ENCODE measurements at places on chromosomes 4 and X. TPM values are rescaled to one million over a fixed set of nuclear protein-coding genes. Genes with fewer than 3 reads are reported as not detected.

DNA sequence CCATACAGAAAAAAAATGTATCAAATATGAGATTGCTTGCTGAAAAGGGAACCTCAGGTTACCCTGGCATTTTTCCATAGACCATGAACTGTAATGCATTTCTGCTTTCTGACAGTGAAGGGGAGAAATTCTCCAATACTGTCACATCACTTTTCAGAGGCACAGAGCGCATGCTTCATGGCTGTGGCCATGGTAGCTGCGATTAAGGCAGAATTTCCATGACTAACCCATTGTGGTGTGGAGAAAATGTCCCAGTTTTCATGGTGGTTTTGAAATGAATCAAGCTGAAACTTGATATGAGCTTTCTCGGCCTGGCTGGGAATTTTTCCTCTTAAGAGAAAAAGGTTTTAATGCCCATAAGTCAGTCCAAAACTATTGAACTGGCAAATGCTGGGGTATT lies 39.5 kb upstream of the MAP3K15 start:
- DNase-seq = peak; percentile 72

- DNase-seq = peak; percentile 89
These were observed 8.1 kb upstream of the SMS start for GRCh38 chrX:21932292-21933002.

- DNase-seq = no peak
These were observed 41.7 kb downstream of the SEPTIN11 start for GRCh38 chr4:76991161-76991660.

GRCh38 chr4:124035364-124036041 lies 638.9 kb downstream of the SPRY1 start:
- no peak for DNase-seq

DNA sequence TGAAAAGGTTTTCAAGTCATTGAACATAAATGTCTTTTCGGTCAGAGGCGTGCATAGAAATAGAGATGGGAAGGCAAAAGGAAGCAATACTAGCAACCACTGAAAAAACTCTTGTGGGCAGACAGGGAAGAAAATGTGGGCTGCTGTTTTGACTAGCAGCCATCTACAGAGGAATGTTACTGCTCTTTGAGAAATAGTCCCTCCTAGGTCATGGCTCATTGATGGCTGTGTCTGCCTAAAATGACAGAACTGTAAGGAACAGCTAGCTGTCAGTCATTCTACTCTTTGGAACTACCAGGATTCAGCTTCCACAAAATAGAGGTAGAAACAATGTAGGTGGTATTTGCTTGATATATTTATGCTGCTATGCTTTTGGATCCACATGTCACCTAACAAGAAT lies 26.9 kb upstream of the TMPRSS11B start:
- DNase-seq = no peak

DNA sequence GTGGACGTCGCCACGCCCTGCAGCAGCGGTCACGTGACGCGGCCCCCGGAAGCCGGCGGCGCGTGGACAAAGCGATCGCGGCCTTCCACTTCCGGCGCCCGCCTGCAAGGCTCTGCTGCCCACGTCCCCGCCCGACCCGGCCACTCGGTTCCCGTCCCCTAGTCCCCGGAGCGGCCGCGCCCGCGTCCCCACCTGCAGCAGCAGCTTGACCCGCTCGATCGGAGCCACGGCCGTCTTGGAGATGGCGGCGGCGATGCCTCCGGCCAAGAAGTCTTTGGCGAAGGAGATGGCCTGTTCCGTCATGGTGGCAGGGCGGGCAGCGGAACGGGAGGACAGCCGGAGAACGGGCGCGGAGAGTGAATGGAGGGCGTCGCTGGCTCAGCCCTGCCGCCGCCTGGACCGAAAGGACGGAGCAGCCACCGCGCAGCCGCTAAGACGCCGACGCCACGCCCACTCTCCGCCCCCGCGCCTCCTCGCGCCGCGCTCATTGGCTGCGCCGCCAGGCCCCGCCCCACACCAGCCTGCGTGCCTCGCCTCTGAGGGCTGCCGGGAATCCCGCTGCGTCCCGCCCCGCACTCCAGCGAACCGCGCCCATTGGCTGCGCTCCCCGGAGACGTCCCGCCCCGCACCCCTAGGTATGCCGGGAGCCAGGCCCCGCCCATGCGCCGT lies at the start of gene SLC25A6:
SLC25A6 (minus strand) TSS at position 407 of the 669 bp plus-strand sequence; CDS start at position 303, 104 bp downstream.
- peak; percentile 88 for DNase-seq

- no peak for DNase-seq
These were observed 197.8 kb downstream of the MAB21L2 start for GRCh38 chr4:150779707-150780106.

DNA sequence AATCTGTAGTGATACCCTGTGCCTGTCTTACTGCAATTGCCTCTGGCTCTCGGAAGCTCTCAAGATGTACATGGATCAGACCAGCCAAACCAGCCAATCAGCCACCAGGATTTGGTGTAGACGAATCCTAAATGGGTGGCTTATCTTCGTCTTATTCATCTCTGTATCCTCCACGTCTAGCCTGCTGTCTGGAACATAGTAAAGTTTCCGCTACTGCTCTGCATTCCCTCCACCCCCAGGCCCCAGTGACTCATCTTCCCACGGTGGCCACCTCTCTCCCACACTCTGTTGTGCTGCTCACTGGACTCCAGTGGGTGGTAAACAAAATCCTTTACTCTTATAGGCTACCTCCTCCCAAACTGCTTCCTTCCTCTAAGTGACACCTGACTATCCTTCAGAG lies 37.8 kb downstream of the SEPTIN6 start:
- DNase-seq = peak; percentile 72

DNA sequence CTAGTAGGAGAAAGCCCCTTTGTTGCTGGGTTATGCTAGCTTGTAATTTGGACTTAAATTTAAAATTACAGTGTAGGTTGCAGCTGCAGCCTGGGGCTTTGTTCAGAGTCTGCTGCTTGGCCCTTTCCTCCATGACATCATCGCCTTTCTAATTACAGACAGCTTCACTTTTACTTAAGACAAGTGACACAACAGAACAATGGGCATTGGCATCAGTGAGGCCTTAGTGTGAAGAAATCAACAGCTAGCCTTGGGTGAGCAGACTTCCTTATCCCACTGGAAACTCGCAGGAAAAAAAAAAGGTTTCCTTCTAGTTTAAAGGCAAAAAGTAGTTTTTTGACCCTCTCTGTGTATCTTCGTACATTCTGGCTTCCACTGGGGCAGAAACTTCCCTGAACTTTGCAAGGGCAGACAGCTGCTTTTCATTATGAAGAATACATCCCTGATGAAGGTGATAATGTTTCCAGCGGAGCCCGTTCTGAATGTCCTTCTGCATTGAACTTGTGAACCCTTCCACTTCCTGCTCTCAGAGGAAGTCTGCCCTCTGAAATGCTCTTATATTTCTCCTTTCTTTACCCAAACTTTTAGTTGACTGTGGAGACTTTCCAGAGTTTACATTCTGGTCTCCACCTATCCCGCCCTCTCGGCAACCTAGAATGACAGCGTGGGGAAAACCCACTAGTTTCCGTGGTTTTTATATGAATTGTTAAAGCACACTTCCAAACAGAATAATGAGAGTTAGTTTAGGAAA lies 123.2 kb upstream of the FAM9C start:
- DNase-seq = peak; percentile 29

GRCh38 chrX:118975831-118976598 lies 1.6 kb downstream of the LONRF3 start:
- DNase-seq = no peak

DNA sequence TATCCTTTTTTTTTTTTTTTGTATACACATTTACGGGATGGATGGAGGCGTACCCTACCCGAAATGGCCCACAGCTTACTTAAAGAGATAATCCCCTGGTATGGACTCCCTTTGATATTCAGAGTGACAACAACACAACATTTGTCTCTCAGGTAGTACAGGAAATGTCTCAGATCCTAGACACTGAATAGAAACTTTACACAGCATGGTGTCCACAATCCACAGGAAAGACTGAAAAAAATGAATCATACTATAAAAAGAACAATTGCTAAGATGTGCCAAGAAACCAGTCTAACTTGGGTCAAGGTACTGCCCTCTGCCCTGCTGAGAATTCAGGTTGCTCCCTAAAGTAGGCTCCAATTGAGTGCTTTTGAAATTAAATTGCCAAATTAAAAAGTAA lies 100.8 kb upstream of the LANCL3 start:
- DNase-seq = no peak

DNA sequence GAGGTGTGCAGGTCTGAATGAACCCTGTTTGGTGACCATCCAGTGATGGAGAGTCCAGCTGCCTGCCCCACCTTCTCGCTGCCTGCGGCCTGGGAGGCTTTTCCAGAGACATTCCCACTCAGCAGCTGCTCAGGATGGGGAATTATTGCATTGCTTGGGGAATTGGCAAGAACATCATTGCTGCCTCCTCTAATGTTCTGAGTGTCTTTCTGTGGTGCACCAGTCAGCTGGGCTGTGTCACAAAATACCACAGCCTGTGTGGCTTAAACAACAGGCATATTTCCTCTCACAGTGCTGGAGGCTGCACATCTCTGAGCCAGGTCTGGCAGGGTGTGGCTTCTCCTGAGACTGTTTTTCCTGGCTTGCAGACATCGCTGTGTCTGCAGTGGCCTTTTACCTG lies 86.8 kb upstream of the AFAP1 start:
- no peak for DNase-seq

Gene SPIN2A
- 0.13 TPM for total RNA-seq

Gene PPP4R3C
- total RNA-seq = not detected

Gene SMR3B
- total RNA-seq = not detected

Gene RHOH
- 0.53 TPM for total RNA-seq

Gene ING2
- total RNA-seq = 21.9 TPM

Data from bronchial epithelial cell (primary cell).